AG09309 (cell line): ENCODE measurements at places on chromosomes 1 and 21.

- no peak for DNase-seq
These were observed 697.2 kb downstream of the USP25 start for GRCh38 chr21:16426936-16427335.

- no peak for DNase-seq
These were observed 88.0 kb upstream of the TLR5 start for GRCh38 chr1:223231011-223231572.

DNA sequence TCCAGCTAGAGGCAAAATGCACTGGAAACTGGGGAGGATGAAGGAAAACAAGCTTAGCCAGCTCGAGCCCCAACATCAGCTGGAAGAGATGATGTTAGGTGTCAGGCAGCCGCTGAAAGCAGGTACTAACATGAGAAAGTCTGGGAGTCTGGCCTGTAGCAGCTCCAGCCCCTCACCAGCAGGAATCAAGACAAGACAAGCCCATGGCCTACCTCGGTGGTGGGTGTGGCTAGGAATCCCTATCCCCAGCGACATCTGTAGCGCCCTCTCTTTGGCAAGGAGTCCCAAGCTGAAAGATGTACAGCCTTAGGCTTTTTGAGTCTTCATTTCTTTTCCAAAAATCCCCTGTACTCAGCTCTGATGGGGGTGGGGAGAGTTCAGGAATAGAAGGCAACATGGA lies 2.6 kb downstream of the DLGAP3 start:
- DNase-seq = no peak

DNA sequence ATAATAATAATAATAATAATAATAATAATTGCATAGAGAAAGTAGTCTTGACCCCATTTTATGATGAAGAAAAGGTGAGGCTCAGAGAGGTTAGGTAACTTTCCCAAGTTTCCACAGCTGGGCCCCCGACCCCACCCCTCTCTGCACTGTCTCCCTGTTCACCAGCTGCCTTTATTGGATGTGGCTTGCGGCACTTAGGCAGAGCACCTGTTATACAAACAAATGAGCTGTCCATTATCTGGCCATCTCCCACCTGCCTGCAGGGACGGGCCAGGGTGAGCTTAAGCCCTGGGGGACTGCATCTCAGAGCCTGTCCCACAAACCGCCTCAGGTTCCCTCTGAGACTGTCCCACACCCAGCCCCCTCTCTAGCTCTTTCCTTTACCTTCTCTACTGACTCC lies 10.1 kb upstream of the EFNA1 start:
- no peak for DNase-seq

- DNase-seq = no peak
These were observed 62.9 kb upstream of the CNTN2 start for GRCh38 chr1:204979891-204980649.
